ENCODE measurements at places on chromosomes 4 and X.

GRCh38 chrX:46327566-46328115 is 217.6 kb downstream of the ZNF674 start:
- DNase-seq, result no peak

GRCh38 chr4:25112366-25112994 is 47.8 kb downstream of the SEPSECS start:
- no peak for DNase-seq

DNA sequence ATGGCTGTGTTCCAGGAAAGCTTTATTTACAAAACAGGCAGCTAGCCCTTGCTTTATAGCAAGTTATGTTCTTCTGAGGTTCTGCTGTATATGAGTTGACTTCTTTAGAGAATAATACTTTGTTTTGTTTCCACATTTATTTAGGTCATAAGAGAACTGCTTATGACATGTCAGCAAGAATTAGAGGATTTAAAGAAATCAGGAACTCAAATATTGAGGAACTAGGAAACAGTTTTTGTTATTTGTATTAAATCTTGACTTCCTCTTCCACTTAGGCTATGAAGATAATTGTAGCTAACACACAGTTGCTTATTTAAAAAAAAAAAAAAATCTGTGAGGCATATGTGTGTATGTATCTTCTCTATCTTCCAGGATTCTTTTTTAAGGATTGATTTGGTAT is 14.3 kb downstream of the ZRSR2 start:
- DNase-seq, result no peak

GRCh38 chr4:101527188-101527587 is 179.9 kb upstream of the PPP3CA start:
- DNase-seq, result peak; percentile 16

GRCh38 chr4:1086011-1086410 is 27.4 kb downstream of the RNF212 start:
- DNase-seq, result no peak

DNA sequence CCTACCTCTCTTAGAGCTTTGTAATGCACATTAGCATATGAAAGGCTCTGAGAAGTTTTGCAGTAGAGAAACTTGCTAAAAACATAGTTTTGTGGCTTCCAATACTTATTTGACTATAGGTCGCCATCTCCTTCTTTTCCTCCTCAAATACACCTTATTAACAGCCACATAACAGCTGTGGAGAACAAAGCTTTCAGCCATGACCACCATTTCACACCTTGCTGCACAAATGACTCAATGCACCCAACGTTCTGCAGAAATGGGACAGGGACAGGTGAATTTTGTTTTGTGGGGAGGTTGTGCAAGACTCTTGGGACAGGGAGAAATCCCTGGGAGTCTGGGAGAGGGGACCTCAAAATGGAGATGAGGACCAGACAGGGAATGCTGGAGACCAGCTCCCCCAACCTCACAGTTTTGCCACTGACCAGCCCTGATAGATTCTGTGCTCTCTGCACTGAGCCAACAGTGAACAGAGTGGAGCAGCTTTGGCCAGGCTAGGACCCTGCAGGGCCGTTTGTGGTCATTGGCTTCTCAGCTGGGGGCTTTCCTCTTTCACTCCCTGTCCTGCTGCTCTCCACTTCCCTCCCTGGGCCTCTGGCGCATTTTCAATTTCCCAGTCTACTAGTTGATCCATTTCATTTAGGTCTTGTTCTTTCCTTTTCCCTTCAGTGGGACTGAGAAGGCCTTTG is 16.6 kb downstream of the FRMPD3 start:
- DNase-seq, result no peak

GRCh38 chrX:70331161-70331560 is 41.3 kb downstream of the KIF4A start:
- no peak for DNase-seq

All from stimulated activated CD4-positive, alpha-beta T cell treated with anti-CD3 and anti-CD28 coated beads, TNF-alpha, amount 100 ng/mL, for 1 hour (primary cell).